ENCODE measurements at places on chromosomes 6 and 20.

- DNase-seq = no peak
These were observed 893 bp downstream of the POLR1H start for GRCh38 chr6:30061858-30062458.

- DNase-seq = no peak
These were observed 185.5 kb upstream of the SALL4 start for GRCh38 chr20:51987812-51988211.

GRCh38 chr6:12522347-12522746 lies 194.2 kb upstream of the PHACTR1 start:
- DNase-seq = no peak

GRCh38 chr20:64069614-64070243 lies 6.7 kb downstream of the TCEA2 start:
- DNase-seq = no peak

GRCh38 chr6:150345781-150346180 lies 23.0 kb upstream of the IYD start:
- DNase-seq = no peak

DNA sequence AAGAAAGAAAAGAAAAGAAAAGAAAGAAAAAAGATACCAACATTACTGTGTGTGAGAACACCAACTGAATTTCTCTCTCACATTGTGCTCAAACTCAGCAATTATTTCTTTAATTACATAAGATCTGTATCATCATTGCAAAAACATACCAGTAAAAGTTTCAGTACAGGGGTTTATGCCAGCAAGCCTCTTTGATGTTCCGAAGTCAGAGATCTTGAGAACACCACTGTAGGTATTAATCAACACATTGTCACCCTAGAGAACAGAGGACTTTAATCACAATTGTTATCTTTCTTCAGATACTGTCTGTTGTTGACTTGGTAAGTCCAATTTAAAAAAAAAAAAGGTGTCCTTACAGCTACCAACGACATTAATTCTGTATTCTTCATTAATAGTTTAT lies 60.9 kb upstream of the MAP7 start:
- DNase-seq = no peak

GRCh38 chr6:159691133-159691962 lies 1.7 kb downstream of the SOD2 start:
- DNase-seq = no peak

DNA sequence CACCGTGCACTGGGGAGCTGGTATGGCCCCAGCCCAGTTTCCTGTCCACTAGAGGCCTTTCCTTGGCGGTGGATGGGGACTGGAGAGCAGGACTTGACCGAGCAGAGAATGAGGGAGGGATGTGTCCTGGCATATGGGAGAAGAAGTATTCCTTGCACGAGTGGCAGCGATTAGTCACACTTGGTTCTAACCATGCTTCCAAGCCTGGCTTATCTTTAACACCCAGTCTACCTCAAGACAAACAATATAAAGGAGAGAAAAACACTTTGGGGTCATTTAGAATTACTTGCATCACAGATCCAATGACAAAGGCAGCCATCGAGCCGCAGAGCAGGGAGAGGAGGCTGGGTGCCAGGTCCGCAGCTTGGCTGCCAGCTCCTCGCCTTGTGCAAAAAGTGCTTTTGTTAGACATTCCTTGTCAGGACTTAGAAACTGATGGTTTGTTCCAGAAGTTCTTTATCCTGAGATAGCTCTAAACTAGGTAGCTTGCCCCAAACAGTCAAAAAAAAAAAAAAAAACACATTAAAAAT lies 214.9 kb upstream of the GMDS start:
- DNase-seq = no peak

GRCh38 chr6:28081486-28081751 lies 1.1 kb downstream of the ZNF165 start:
- no peak for DNase-seq

- DNase-seq = no peak
These were observed 149.4 kb upstream of the OGFRL1 start for GRCh38 chr6:71139249-71139648.

GRCh38 chr6:11163932-11164331 lies 52.4 kb upstream of the ERVFRD-1 start:
- no peak for DNase-seq

- no peak for DNase-seq
These were observed 212.2 kb downstream of the ARHGAP18 start for GRCh38 chr6:129497481-129498441.

GRCh38 chr20:13545790-13546189 lies 92.9 kb downstream of the TASP1 start:
- no peak for DNase-seq

- DNase-seq = no peak
These were observed 8.0 kb downstream of the CD2AP start for GRCh38 chr6:47485491-47486135.

DNA sequence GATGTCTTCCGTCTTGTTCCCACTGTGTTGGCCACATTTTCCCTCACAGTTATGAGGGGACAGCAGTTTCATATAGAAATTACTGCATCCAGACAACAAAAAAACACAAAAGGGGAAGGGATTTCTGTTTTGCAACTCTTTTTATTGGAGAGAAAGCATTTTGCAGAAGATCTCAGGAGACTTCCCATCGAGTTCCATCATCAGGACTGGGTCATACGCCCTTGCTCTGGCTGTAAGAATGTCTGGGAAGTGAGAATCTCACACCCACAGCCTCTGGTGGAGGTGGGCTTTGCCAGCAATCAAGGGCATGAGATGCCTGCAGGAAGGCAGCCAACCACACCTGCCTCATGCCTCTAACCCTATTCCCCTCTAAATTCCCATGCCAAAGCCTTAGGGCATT lies 5.8 kb upstream of the IGF2R start:
- no peak for DNase-seq

DNA sequence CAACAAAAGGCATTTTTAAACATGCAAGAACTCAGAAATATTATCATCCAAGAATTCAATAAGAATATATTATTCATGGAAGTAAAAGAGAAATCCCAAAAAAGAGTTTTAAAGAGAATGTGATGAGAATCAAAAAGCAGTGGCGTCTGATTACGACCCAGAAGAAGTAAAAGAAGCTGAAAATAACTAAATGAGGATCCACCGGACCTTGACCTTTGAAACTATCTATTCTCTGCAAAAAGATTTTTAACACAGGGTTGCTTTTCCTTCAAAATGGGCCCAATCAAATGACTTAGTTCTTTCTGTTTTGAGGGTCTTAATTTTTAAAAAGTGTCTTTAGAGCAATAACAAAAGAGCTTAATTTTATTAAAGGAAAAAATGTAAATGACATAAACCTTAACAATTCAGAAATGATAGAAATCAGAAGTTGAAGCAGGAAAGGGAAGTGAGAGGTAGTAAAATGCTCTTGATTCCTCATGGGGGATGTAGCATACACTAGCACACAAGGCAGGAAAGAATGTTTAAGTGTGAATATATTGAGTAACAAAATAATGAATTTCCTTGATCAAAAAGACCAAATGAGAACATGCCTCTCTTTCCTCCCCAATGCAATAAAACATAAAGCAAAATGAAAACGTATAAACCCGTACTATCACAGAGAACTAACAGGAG lies 223.1 kb upstream of the PRDM1 start:
- no peak for DNase-seq

DNA sequence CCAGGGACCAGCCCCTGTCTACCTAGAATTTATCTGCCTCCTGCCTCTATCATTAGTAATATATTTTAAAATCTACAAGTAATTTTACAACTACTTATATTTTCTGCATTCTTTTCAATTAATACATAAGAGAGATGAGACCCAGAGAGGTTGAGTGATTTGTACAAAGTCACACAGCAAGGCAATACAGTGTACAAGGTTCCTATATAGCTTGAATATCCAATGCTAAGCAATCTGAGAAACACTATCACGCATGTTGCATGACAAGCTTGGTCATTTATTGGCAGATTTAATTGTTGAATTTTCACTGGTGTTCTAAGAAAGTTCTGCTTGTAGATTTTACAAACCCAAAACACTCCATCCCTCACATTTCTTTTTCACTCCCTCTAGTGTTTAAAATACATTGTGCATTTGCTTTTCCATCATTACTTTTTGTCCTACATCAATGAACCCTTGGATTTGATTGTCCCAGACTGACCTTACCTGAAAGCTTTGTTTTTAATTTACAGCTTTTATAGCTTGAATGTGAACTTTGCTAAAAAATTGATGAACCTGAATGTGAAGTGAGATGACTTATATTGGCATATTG lies 520.9 kb upstream of the CITED2 start:
- no peak for DNase-seq
